Colonic mucosa (tissue), 4 donors: ENCODE measurements at places on chromosomes 11 and 22. TPM values are rescaled to one million over a fixed set of nuclear protein-coding genes. Genes with fewer than 3 reads are reported as not detected.

DNA sequence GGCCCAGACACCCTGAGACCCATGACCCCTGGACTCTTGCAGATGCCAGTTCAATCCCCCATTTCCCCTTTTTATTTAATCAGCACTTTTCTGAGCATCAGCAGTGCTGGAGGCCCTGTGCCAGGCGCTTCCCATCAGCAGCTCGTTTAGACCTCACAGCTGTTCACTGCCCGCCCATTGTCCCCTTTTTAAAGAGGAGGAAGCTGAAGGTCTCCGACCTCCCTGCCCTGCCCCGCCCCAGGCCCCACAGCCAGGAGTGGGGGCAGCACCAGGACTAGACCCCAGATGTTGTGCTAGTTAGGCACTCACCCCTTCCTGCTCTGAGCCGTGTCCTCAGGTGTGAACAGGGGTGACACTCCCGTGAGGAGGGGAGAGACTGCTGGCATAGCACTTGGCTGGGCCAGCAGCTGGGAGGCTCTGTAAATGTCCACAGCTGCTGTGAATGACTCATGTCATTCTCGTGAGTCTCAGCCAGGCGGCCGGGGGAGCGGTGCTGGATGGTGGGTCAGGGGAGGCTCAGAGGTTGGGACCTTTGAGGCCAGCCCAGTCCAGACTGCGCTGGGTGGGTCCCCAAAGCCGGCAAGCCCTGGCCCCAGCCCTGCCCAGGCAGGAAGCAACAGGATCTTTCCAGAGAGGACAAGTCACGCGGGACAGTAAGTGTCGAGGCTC lies 19.9 kb downstream of the EMID1 start:
- H3K4me1 ChIP-seq, result no peaks in the 10 kb centered on the region
- DNase-seq, result peak; percentile 49
- no peaks in the 10 kb centered on the region for H3K27me3 ChIP-seq
- H3K27ac ChIP-seq, result peak overlapping the region; percentile 8
- no peaks in the 10 kb centered on the region for H3K36me3 ChIP-seq
- H3K4me3 ChIP-seq, result no peak overlapping the region

GRCh38 chr11:66126064-66126463 lies 56.0 kb downstream of the PACS1 start:
- peaks cover 3% of the 10 kb centered on the region for H3K4me1 ChIP-seq
- no peak overlapping the region for H3K4me3 ChIP-seq
- no peak overlapping the region for H3K27ac ChIP-seq
- no peaks in the 10 kb centered on the region for H3K36me3 ChIP-seq
- no peaks in the 10 kb centered on the region for H3K27me3 ChIP-seq

The DEPDC7 gene
- 6.1 TPM for total RNA-seq

The TNNT3 gene
- 0.72 TPM for total RNA-seq

The P2RY6 gene
- 0.91 TPM for total RNA-seq

- no peaks in the 10 kb centered on the region for H3K27me3 ChIP-seq
- H3K27ac ChIP-seq, result no peak overlapping the region
- H3K4me1 ChIP-seq, result no peaks in the 10 kb centered on the region
- DNase-seq, result no peak
Measured at GRCh38 chr11:130995266-130995665, 79.0 kb upstream of the SNX19 start.

DNA sequence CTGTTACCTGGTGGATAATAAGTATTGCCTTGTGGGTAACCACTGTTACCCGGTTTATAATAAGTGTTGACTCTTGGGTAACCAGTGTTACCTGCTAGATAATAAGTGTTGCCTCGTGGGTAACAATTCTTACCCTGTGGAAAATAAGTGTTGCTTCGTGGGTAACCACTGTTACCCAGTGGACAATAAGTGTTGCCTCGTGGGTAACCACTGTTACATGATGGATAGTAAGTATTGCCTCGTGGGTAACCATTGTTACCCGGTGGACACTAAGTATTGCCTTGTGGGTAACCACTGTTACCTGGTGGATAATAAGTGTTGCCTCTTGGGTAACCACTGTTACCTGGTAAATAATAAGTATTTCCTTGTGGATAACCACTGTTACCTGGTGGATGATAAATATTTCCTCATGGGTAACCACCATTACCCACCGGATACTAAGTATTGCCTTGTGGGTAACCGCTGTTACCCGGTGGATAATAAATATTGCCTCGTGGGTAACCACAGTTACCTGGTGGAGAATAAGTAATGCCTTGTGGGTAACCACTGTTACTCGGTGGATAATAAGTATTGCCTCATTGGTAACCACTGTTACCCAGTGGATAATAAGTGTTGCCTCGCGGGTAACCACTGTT lies 8.7 kb upstream of the NXPE4 start:
- no peak overlapping the region for H3K27ac ChIP-seq
- no peaks in the 10 kb centered on the region for H3K36me3 ChIP-seq
- DNase-seq, result peak; percentile 9
- no peak overlapping the region for H3K4me3 ChIP-seq

The VSIG2 gene
- 122 TPM for total RNA-seq

DNA sequence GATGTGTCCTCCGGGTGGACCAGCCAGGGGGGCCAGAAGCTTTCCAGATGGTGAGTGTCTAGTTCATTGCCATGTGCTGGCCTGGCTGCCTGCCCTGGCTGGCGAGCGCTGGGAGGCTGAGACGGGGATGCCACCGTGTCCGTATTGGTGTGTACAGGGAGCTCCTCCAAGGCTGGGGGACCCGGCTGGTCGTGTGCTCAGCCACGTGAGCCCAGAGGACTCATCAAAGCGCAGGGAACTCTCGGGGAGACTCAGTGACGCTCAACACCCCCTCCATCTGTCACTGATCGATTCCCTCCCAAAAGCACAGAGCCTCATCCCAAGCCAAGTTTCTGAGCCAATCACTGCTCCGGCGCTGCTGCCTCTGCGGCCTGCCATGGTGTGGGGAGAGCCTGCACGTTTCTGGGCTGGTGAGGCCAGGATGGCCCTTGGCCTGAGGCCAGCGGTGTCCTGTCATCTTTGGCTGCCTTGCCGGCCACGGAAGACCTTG lies 423.7 kb downstream of the SHANK2 start:
- H3K4me3 ChIP-seq, result no peak overlapping the region
- H3K4me1 ChIP-seq, result no peaks in the 10 kb centered on the region
- H3K27me3 ChIP-seq, result no peaks in the 10 kb centered on the region
- H3K36me3 ChIP-seq, result no peaks in the 10 kb centered on the region
- no peak overlapping the region for H3K27ac ChIP-seq
- DNase-seq, result peak; percentile 30

The NUP98 gene
- 76.7 TPM for total RNA-seq

The HBD gene
- not detected for total RNA-seq

- H3K4me3 ChIP-seq, result no peak overlapping the region
- peaks cover 48% of the 10 kb centered on the region for H3K36me3 ChIP-seq
- no peaks in the 10 kb centered on the region for H3K27me3 ChIP-seq
- no peak overlapping the region for H3K27ac ChIP-seq
- H3K4me1 ChIP-seq, result no peaks in the 10 kb centered on the region
Measured at GRCh38 chr22:41659941-41660340, 28.7 kb downstream of the SNU13 start.

GRCh38 chr11:103805688-103806009 lies 230.8 kb upstream of the DDI1 start:
- H3K27ac ChIP-seq, result no peak overlapping the region
- no peak overlapping the region for H3K4me3 ChIP-seq
- H3K27me3 ChIP-seq, result no peaks in the 10 kb centered on the region
- no peaks in the 10 kb centered on the region for H3K36me3 ChIP-seq
- DNase-seq, result no peak

GRCh38 chr22:45582236-45582954 lies 79.7 kb downstream of the FBLN1 start:
- H3K4me3 ChIP-seq, result no peak overlapping the region
- H3K4me1 ChIP-seq, result no peaks in the 10 kb centered on the region
- H3K27ac ChIP-seq, result no peak overlapping the region
- no peaks in the 10 kb centered on the region for H3K36me3 ChIP-seq
- H3K27me3 ChIP-seq, result no peaks in the 10 kb centered on the region

The MS4A3 gene
- total RNA-seq, result not detected

- no peaks in the 10 kb centered on the region for H3K36me3 ChIP-seq
- no peaks in the 10 kb centered on the region for H3K4me1 ChIP-seq
- no peak overlapping the region for H3K27ac ChIP-seq
Measured at GRCh38 chr11:118851970-118852369, 31.7 kb upstream of the CXCR5 start.

DNA sequence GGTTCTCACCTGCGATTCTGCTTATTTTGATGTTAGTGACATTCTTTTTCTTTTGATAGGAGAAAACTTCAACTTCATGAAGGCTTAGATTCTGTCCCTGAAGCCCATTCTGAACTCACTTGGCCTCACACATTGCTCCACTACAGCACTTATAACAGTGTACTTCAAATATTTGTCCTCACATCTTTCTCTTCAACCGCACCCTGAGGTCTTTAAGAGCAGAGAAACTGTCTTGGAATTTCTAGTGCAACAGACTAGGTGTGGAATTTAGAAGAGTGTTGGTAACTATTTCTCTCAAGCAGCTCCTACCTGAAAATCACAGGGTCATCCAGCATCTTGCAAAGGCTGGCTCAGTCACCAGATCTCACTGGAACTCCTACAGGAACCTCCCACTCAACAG lies 7.8 kb downstream of the MRGPRX3 start:
- no peak for DNase-seq
- no peak overlapping the region for H3K4me3 ChIP-seq
- no peak overlapping the region for H3K27ac ChIP-seq
- H3K4me1 ChIP-seq, result no peaks in the 10 kb centered on the region
- H3K27me3 ChIP-seq, result no peaks in the 10 kb centered on the region

- H3K36me3 ChIP-seq, result peaks cover 4% of the 10 kb centered on the region
- H3K27me3 ChIP-seq, result no peaks in the 10 kb centered on the region
- peak overlapping the region; percentile 36 for H3K4me3 ChIP-seq
- H3K27ac ChIP-seq, result peak overlapping the region; percentile 84
Measured at GRCh38 chr11:67270256-67271204, 4.3 kb downstream of the GRK2 start.

DNA sequence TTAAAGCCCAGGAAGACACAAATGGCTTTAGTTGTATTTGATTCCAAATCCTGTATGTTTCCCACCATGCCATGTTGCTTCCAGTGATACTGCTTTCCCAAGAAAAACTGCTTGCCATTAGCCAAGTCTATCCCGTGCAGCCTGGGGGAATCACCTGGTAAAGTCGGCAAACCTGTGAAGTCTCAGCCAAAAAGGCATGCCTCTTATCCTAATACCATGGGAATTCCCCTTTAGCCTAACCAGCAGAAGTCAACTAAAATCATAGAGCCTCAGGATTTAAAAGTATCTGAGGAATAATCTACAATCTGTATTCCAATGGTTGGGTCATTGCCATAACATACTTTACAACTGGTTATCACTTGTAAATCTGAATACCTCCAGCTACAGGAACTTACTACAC lies 869.4 kb downstream of the DLG2 start:
- H3K27me3 ChIP-seq, result no peaks in the 10 kb centered on the region
- H3K4me3 ChIP-seq, result no peak overlapping the region
- no peak for DNase-seq

DNA sequence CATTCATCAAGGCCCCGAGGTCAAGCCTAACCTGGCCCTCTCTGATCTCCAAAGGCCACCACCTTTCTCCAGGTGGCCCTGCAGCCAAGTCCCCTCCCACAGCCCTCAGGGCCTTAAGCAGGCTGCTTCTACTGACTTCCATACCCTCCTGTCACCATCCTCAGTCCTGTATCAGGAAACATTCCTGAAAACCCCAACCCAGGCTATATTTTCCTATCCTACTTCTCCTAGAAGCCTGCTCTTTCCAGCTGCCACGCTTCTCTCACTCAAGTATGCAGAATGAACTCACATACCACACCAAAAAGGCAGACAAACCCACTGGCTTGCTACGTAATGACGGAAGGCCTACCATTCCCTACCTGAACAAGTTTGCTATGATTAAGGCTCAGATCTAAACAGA lies 23.6 kb downstream of the MORC2 start:
- no peaks in the 10 kb centered on the region for H3K27me3 ChIP-seq
- peaks cover 17% of the 10 kb centered on the region for H3K36me3 ChIP-seq
- DNase-seq, result no peak
- no peaks in the 10 kb centered on the region for H3K4me1 ChIP-seq

- no peak overlapping the region for H3K4me3 ChIP-seq
- H3K36me3 ChIP-seq, result no peaks in the 10 kb centered on the region
- H3K27me3 ChIP-seq, result no peaks in the 10 kb centered on the region
- no peak overlapping the region for H3K27ac ChIP-seq
- DNase-seq, result peak; percentile 45
Measured at GRCh38 chr11:14908214-14908880, 16.3 kb upstream of the CYP2R1 start.

The MRGPRX3 gene
- total RNA-seq, result not detected

- H3K27me3 ChIP-seq, result no peaks in the 10 kb centered on the region
- no peak overlapping the region for H3K4me3 ChIP-seq
- H3K36me3 ChIP-seq, result no peaks in the 10 kb centered on the region
- H3K4me1 ChIP-seq, result no peaks in the 10 kb centered on the region
Measured at GRCh38 chr11:129234978-129235377, 42.9 kb upstream of the ARHGAP32 start.

The PNPLA2 gene
- 139 TPM for total RNA-seq

DNA sequence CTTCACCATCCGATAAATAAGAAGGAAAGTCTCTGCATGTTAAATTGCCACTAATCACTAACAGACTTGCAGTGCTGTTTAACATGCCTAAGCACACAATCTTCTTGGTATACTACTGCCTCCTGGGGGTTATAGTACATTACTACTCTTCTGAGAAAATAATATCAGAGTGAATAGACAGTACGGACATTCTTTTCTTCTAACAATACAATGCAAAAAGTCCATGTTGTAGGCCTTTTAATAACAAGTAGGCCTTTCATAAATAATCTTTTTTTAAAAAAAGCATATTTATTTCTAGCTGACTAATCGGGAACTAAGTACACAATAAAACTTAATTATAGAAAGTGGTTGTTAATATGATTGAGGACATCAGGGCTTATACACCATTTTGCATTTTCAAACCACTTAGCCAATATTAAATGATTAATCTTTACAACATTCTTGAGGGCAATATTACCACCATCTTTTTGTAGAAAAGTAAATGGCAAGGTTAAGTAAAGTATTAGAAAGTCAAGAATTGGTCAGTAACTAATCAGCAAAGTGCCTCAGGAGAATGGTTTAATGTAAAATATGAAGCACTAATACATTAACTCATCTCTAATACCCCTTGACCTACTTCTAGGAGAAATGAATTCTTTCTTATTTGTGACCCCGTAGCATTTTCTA lies 84.7 kb downstream of the TTC28 start:
- no peak for DNase-seq
- no peak overlapping the region for H3K4me3 ChIP-seq
- H3K27ac ChIP-seq, result no peak overlapping the region

The HEPN1 gene
- not detected for total RNA-seq

DNA sequence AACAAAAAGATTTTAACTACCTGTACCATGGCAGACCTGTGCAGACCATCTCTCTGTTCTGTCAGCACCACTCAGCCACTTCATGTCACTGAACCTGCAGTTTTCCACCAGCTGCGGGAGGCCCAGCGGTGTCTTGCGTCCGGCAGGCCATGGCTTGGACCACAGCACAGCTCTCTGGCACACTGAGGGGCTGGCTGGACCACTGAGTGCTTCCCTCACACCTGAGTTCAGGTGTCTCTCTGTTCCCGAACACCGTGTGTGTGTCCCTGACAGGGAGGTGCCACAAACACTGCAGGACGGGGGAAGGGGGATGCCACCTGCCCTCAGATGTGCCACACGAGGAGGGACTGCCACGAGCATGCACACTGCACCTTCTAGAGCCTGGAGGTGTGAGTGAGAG lies 17.7 kb downstream of the MOV10L1 start:
- DNase-seq, result no peak
- no peaks in the 10 kb centered on the region for H3K36me3 ChIP-seq
- no peaks in the 10 kb centered on the region for H3K27me3 ChIP-seq
- no peak overlapping the region for H3K4me3 ChIP-seq
- H3K4me1 ChIP-seq, result no peaks in the 10 kb centered on the region
